ENCODE measurements at places on chromosomes 11 and 22.

- no peak for DNase-seq
These were observed 335.3 kb downstream of the FAM181B start for GRCh38 chr11:82398300-82398815.

- DNase-seq = no peak
These were observed 113.8 kb upstream of the PITPNB start for GRCh38 chr22:28032861-28033260.

GRCh38 chr22:29202212-29203192 lies 3.2 kb upstream of the EMID1 start:
- peak; percentile 71 for DNase-seq

GRCh38 chr11:105948918-105949590 lies 73.0 kb downstream of the MSANTD4 start:
- no peak for DNase-seq

DNA sequence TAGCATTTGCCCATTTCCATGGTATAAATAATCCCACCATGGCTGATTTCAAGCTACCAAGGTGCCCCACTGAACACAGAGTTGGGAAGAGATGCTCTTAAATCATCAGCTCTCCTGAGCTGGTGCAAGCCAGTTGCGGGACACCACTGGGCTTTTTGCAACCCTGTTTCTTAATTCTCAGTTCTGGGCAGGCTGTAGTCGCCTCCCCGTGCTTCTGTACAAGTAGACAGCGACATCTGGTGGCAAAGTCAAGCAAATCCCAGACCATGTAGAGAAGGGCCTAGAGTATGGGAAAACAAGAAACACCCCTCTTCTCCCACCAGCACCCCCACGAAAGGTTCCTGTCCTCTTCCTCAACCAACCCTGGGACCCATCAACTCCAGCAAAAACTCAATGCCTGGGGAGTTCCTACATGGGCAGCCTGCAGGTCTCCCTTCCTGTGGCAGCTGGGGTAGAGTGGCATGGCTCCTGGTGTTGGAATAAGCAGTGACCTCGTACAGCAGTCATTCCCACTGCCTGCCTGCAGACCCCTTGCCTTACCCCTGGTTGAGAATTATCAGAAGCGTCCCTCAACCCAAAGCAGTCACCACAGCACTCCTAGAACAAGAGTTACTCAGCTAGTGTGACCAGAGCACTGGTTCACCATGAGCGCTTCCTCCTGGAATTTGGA lies 68.4 kb downstream of the IGLL5 start:
- peak; percentile 53 for DNase-seq

DNA sequence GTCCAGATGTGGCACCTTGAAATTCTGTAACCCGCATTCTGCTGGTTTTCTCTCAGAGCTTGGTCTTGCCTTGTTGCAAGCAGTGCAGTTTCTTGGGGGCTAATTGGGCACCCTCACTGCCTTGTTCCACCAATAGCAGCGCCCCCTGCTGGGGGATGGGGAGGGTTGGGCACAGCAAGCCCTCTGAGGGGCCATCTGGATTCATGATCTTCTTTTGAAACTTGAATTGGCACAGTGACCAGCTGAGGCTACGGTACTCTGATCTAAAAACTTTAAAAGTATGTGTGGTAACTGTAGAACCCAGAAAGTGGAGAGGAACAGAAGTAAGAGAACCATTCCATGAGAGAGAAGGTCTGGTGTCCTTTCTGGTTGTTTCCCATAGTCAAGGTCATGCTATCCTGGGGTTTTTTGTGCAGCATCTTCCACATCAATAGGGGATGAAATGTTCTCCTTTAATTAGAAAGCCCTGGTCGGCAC lies 64.2 kb downstream of the MED15 start:
- DNase-seq = no peak

DNA sequence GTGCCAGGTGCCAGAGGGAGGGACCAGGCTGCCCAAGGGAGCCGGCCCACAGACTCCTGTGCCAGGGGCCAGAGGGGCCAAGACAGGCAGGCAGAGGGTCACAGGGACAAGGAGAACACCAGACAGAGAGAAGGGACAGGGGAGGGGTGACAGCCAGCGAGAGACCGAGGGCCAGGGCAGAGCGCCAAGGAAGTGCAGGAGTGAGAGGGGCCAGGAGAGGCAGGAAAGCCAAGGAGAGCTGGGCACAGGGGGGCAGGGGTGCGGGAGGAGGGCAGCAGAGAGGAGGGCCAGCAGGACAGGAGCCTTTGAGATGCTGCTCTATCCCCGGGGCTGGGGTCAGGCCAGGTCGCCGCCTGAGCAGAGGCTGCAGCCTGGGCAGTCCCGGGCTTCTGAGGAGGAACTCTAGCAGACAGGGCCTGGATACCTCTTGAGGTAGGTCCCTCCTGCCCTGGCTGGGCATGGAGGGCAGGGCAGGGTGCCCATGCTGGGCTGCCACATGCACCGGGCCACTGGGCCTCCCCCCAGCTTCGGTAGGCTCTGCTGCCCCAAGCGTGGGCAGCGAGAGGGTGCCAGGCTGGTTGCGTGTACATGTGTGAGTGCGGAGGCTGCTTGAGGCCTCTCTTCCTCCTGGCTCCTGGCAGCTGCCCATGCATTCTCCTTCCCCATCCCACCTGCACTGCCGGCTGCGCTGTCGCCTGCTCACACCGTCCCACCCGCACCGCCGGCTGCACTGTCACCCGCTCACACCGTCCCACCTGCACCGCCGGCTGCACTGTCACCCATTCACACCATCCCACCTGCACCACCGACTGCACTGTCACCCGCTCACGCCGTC lies 12.2 kb downstream of the LSP1 start:
- DNase-seq = no peak

GRCh38 chr11:120642196-120642894 lies 130.8 kb downstream of the GRIK4 start:
- DNase-seq = no peak

DNA sequence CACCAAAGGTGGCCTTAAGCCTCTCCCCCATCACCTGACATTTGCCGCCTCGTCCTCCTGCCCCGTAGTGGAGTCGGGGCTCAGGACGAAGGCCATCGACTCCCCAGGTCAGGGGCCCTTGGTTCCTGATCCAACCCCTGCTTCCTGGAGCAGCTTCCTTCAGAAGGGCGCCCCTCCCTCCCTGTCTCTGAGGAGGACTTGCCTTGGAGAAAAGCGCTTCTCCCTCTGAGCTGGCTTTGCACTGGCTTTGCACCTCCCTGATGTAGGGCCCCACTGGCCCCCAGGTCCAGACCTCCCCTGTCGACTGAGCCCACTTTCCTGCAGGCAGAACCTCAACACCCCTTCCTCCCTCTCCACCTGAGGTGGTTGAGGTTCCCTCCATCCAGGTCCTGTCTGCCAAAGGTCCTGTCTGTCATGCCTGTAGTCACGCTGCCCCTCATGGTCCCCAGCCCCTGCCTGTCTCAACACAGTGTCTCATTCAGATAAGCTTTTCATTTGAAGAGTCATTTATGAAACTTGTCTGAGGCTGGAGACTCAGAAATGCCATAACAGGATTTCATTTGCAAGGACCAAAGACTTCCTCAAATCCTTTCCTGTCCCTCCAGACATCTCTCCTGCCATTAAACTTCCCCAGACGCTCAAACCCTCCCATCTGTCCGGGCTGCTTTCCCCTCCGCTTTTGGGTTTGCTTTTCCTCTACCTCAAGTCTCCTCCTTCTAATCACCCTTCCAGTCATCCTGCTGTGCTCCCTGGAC lies 78.4 kb downstream of the MYO7A start:
- DNase-seq = no peak

GRCh38 chr11:36350137-36350513 lies 54.0 kb downstream of the PRR5L start:
- DNase-seq = no peak

GRCh38 chr11:67694875-67695555 lies 20.6 kb upstream of the ALDH3B2 start:
- no peak for DNase-seq

DNA sequence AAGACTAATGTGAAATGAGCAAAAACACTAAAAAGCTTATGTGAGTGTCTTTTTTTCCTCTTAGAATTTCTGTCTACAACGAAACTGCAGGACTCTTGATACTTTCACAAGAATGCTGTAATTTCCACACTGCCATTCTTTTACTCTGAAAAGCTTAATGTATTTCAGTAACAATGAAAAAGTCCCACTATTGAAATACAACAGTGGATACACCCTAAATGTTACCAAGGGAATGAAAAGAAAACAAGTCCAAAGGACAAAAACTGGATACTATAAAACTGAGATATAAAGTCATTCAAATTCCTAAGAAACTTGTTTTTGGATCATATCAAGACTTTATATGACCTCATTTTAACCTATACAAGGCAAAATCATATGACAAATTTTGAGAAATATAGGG lies 77.4 kb downstream of the SOX6 start:
- no peak for DNase-seq

DNA sequence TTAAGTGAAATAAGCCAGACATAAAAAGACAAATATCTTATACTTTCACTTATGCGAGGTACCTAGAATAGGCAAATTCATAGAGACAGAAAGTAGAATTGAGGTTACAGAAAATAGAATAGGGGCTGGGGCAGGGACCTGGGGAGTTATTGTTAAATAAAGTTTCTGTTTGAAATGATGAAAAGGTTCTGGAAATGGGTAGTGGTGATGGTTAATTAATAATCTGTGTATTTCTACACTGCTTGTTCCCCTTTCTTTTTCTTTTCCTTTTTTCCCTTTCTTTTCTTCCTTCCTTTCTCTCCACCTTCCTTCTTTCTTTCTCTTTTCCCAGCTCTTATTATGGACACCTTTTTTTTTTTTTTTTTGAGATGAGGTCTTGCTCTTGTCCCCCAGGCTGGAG lies 2.8 kb downstream of the NAALADL1 start:
- no peak for DNase-seq

DNA sequence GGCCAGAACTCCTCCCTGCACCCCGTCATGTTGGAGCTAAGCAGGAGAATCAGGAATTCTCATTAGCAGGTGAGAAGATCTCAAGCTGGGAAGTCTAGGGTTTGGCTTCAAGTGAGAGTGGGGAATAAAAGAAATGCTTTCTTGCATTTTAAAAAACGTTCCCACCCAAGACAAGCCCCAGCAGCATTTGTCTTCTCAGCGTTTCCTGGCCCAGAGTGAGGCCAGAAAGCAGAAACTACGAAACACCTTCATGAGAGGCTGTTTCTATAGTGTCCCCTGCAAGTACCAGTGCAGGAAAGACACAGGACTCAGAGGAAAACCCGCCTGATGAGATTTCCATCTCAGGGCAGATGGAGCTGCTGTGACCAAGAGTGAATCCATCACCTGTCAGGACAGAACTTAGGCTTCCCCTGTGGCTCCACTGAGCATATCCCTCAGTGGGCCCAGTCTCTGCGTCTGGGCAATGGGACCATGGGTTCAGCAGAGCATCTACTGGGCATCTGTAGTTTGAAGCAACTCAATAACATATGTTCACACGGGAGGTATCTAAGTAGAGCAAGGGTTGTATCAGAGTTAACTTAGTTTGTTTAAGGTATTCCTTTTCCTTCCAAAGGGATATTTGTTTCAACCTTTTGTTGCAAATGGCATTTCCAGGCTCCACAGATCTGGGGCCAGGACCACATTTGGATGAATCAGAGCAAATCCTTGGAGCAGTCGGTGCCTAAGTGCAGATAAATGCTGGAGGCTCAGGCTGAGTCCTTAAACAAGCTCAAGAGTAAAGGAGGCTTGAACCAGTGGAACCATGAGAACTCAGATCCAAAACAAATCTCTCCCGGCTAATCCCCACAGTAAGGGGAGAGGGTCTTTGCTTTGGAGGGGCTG lies 548.3 kb downstream of the MIAT start:
- DNase-seq = no peak

DNA sequence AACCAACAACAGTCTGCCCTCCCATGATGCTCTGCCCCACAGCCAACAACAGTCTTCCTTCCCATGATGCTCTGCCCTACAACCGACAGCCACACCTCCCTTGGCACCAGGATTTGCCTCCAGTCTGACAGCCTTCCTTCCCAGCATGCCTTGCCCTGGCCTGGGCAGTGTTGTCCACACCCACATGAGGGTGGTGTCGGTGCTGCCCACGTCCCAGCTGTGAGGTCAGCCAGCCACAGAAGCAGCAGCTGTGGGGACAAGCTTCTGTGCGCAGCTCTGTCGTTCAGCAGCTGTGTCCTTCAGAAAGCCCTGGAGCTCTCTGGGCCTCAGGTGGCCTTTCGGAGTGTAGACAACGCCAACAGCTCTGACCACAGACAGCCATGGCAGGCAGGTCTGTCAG lies 1378.9 kb downstream of the BRD1 start:
- no peak for DNase-seq

GRCh38 chr22:50418624-50419023 lies 56.2 kb downstream of the SBF1 start:
- no peak for DNase-seq

GRCh38 chr11:61976813-61977475 lies 9.5 kb upstream of the FTH1 start:
- no peak for DNase-seq

DNA sequence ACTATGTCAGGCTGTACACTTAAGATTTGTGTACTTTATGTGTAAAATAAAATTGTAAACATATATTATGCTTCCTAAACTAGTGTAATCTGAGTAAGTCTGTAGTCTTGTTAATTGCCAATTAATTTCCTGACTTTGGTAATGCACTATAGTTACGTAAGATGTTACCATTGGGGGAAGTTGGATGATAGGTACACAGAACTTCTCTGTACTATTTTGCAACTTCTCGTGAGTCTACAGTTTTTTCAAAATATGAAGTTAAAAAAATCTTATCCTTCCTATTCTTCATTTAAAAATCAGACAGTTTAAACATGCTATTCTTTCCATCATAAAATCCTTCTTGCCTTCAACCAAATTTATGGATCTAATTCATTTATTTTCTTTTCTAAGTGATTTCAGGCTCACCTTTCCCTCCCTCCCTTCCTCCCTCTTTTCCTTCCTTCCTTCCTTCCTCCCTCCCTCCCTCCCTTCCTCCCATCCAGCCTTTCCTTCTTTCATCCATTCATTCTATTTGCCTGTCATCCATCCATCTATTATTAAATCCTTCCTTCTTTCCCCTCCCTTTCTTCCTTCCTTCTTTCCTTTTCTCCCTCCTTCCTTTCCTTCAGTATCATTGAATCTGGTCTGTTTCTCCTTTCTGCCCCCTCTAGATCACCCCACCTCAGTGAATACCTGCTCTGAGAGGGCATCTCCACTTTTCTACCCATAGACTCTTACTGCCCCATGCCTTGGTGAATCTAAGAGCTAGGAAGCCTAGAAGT lies 22.1 kb upstream of the ASCC2 start:
- no peak for DNase-seq

- DNase-seq = no peak
These were observed 210.5 kb downstream of the CTTN start for GRCh38 chr11:70608568-70609470.

GRCh38 chr22:19855504-19856409 lies 1.1 kb upstream of the GNB1L start:
- DNase-seq = peak; percentile 47

DNA sequence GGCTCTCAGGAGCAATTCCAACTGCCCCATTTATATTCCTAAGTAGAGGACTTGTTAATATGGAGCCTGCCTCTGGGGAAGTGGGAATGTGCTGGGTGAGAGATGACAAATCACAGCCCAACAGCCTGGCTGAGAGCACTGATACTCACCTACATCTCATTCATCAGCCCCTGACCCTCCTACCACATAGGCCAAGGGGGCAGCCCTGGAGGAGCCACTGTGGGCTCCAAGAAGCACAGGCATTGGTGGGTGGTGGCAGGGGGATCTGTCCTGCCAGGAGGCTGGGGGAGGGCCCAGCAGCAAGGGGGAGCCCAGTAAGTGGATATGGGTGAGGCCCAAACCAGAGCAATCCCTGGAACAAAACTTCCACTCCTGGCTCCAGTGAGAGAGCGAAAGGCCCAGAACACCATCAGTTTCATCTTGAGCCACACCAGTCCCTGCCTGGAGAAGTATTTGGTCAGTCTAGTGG lies 79.7 kb downstream of the BUD13 start:
- no peak for DNase-seq

GRCh38 chr11:32334822-32335221 lies 100.5 kb downstream of the WT1 start:
- DNase-seq = peak; percentile 32

GRCh38 chr11:77191429-77191822 lies 63.4 kb downstream of the MYO7A start:
- no peak for DNase-seq

All from stimulated activated CD4-positive, alpha-beta T cell treated with anti-CD3 and anti-CD28 coated beads, TNF-alpha, amount 100 ng/mL, for 24 hours (primary cell).